Stimulated activated CD4-positive, alpha-beta T cell treated with anti-CD3 and anti-CD28 coated beads, Interleukin-15, amount 100 ng/mL, for 1 hour (primary cell): ENCODE measurements at places on chromosomes 1 and 21.

- DNase-seq: no peak
Observed at GRCh38 chr1:109924316-109924715, 13.7 kb downstream of the CSF1 start.

- no peak for DNase-seq
Observed at GRCh38 chr1:14094611-14095400, 394.8 kb downstream of the PRDM2 start.

- no peak for DNase-seq
Observed at GRCh38 chr21:38358098-38358497, 101.3 kb downstream of the KCNJ15 start.

GRCh38 chr21:15003463-15004135 is 61.2 kb downstream of the NRIP1 start:
- no peak for DNase-seq
